ENCODE measurements at places on chromosomes 1 and 21.

DNA sequence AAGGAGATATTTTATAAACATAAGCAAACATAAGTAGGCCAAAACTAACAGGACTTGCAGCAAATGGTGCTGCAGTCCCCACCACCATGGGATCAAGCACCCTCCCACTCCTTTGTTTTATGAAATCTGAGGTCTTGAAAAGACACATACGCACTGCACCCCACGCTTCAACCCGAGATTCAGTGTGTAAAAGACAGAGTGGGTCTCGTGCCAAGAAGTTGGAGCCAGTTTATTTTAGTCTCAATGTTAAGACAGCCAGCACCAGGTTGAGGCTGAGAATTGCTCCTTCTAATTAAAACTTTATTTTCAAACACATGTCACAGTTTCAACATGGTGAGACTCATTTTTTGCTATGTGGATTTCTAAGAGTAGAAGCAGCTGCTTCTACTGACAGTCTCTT is 139.1 kb upstream of the TIAM1 start:
- no peak for DNase-seq

DNA sequence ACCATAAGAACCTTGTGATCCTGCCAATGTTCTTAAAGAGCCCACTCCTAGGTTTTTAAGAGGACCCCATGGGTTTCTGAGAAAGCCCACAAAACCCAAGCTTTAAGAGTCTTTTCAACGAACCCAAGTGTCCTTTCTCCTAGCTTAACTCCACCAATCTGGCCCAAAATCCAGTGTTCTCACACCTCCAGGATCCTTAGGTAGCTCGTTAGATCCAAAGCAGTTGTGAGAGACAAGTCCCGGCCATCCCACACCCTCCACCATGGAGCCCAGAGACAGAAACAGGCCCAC is 1.7 kb downstream of the DENND4B start:
- no peak for DNase-seq

DNA sequence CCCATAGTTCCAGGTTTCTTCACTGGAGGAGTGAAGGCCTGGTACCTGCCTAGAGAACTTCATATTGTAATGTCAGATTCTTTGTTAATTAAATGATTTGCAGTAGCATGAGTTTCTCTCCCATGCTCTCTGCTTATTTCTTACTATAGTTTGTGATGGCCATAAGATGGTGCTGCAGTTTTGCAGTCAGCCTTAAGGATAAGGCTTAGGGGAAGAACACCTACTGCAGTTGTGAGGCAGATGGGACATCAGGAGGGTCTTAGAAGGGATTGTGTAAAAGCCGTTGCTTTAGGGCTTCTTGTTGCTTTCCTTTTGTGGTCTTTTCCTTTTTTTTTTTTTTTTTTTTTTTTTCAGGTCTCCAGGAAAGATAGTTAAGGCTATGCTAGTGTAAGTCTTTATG is 61.8 kb downstream of the MACF1 start:
- no peak for DNase-seq

DNA sequence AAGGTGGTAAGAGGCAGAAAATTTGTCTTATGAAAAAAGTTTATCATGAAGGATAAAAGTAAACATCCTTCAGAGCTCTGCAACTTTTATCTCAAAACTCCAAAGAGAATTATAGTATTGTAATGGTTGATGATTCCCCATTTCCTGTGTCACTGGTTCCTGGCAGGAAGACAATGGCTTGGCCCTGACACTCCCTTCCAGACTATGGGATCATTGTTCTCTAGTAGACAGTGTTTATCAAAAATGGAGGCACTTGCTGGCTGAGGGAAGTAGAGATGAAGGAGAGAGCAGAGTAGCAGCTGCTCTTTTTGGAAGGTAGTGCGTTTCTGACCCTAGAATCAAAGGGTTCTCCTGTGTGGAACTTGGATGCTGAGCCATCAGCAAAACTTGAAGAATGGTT is 145.9 kb upstream of the ATP1B1 start:
- DNase-seq: no peak

DNA sequence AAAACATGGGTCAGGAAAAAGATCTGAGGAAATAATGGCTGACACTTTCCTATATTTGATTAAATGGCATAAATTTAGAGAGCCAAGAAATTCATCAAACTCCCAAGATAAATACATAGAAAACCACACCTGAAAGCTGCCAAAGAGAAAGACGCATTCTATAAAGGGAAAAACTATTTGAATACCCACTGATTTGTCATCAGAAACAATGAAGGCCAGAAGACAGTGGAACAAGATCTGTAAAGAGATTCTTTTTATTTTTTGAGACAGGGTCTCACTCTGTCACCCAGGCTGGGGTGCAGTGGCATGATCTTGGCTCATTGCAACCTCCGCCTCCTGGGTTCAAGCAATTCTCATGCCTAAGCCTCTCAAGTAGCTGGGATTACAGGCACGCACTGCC is 17.4 kb downstream of the SDE2 start:
- no peak for DNase-seq

DNA sequence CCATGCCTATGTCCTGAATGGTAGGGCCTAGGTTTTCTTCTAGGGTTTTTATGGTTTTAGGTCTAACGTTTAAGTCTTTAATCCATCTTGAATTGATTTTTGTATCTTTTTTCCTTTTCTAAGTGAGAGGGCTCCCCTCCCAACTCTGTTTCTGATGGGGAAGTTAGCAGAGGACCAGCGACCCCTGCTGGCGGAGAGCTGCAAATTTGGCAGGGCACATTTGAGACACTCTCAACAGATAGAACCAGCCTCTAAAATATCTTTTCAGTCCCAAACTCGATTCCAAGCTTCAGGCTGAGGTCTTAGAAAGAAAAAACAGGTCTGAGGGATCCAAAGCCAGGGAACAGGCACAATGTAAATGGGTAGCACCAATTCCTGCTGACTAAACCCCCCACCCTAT is 32.5 kb downstream of the LRRC3 start:
- DNase-seq: no peak

DNA sequence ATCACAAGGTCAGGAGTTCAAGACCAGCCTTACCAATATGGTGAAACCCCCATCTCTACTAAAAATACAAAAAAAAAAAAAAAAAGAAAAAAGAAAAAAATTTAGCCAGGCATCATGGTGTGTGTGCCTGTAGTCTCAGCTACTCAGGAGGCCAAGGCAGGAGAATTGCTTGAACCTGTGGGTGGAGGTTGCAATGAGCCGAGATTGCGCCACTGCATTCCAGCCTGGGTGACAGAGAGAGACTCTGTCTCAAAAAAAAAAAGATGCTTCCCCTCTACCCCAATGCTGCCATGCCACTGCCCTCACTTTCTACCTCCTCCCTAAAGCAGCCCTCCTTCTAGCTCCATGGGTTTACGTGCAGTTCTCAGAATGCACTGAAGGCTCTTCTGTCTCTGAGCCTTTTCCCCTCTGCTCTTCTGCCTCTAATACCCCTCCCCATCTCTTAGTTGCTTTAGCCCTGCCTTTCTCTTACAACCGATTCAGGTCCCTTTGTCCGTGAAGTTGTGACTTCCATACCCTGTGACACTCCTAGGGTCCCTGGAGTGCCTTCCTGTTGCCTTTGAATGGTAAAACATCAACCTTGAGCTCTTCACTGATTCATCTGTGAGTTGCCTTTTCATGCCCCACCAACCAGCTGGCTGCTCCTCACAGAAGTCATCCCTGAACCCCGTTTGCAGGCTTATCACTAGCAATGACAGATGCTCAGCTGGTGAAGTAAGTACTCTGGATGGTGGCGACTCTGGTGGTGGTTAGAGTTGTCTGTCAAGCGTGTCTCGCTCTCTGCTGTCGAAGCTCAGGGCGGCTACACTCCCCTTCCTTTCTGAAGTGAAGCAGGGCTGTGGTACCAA is 234.9 kb downstream of the RHOU start:
- no peak for DNase-seq

DNA sequence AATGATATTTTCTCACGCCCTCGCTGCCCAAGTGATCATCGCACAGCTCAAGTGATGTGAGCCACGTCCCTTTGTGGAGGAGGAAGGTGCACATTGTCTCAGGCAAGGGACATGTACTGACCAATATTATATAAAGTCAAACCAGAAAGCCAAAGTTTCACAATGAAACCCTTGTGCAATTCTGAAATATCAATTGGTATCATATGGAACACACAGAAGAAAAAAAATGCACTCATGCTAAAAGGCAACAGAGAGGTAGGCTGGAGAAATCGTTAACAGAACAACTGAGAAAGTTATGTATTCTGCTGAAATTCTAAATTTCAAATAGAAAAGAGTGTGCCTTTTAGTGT is 1.9 kb downstream of the JAM2 start:
- DNase-seq: no peak

- DNase-seq: no peak
Measured at GRCh38 chr1:27878787-27879335, 6.5 kb downstream of the THEMIS2 start.

- DNase-seq: no peak
Measured at GRCh38 chr1:34409689-34410229, 233.1 kb downstream of the C1orf94 start.

DNA sequence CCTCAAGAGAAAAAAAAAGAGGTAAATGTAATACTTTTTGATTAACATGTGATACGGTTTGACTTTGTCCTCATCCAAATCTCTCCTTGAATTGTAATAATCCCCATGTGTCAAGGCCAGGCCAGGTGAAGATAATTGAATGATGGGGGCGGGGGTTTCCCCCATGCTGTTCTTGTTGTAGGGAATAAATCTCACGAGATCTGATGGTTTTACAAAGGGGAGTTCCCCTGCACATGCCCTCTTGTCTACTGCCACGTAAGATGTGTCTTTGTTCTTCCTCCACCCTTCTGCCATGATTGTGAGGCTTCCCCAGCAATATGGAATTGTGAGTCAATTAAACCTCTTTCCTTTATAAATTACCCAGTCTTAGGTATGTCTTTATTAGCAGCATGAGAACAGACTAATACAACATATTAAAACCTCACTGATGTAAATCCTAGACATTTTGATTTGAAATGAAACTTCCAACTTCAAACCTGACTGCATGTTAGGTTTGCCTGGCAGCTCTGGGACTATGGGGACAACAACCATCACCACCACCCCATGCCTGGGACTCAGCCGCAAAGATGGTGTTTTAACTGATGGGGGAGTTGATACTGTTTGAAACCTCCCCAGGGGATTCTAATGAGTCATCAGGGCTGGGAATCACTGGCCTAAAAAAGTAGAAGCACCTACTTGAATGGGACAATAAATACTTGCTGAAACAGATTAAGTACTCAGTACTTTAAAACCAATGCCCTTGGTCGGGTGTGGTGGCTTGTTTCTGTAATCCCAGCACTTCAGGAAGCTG is 32.8 kb upstream of the BACH1 start:
- no peak for DNase-seq

- no peak for DNase-seq
Measured at GRCh38 chr1:26570287-26570686, 40.7 kb downstream of the RPS6KA1 start.

GRCh38 chr21:36932161-36932816 is 34.2 kb downstream of the HLCS start:
- DNase-seq: no peak

GRCh38 chr1:9753121-9753531 is 70.6 kb downstream of the CLSTN1 start:
- no peak for DNase-seq

- DNase-seq: no peak
Measured at GRCh38 chr1:154466921-154467417, 35.0 kb upstream of the TDRD10 start.

- no peak for DNase-seq
Measured at GRCh38 chr1:234542211-234542850, 63.4 kb upstream of the TARBP1 start.

GRCh38 chr21:45601551-45601950 is 42.0 kb upstream of the PCBP3 start:
- DNase-seq: no peak

- DNase-seq: no peak
Measured at GRCh38 chr21:26120828-26121227, 49.7 kb downstream of the APP start.

DNA sequence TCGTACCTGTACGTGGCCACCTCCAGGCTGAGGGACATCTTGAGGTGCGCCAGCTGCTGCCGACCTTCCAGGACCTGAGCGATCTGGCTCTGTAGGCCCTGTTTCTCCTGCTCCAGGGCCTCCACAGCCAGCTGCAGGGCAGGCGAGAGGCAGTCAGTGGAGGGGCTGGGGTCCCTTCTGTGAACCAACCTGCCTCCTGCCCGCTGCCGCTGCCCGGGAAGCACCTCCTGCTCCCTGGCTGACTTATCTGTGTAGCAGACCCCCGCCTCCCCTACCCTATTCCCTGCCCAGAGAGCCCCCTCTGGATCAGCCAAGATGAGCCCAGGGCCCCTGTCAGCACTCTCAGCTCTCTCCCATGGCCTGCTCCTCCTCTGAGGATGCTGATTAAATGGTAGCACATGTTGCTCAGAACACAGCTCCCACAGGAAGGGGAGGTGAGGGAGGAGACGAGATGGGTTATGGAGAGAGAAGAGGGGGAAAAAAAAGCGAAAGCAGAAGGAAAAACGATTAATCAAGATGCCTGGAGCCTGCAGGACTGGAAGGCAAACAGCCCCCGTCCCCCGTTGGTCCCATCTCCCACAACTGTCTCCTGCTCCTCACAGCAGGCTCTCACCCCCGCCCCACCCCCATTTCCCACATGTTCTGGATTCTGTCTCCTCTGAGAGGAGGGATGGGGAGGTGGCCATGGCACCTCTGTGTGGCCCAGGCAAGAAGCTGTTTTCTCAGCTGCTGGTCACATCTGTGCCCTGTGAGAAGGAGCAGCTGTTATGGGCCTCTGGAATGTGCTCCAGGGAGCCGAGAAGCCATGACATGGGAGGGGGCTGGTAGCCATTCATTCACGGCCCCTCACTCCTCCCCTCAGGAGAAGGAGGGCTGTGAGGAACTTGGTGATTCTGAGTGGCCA is 1.7 kb downstream of the NES start:
- no peak for DNase-seq

DNA sequence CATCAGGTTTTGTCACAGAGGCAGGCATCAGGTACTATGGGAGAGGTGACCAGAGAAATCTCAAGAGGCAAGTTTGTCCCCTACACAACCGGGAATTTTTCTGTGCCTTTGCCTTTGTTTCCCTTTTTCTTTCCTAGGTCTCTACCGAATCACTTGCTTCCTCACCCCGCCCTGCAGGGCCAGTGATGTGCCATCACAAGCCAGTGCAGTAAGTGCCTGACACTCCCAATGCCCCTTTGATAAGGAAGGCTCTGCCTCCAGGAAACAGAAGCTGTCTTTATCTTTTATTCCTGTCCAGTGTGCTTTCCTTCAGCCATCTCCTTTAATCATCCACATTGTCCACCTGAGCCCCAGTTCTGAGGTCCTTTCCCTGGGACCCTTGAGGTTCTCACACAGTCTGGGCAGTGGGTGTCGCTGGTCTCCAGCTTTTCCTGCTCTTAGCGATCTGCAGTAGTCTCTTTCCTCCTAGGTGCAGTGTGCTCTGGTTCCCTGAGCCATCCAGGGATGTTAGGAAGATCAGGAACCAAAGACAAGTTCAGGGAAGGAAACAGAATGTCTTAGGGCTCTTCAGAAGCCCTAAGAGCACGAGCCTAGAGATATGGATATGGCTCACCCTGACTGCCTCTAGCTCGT is 36.6 kb downstream of the GJA5 start:
- DNase-seq: no peak

GRCh38 chr1:236568285-236568894 is 35.9 kb downstream of the HEATR1 start:
- DNase-seq: no peak

- DNase-seq: no peak
Measured at GRCh38 chr1:119779869-119780356, 11.2 kb upstream of the HMGCS2 start.

GRCh38 chr1:60998786-60999185 is 83.6 kb upstream of the NFIA start:
- no peak for DNase-seq

Measured in T-helper 22 cell (primary cell).